Astrocyte of the cerebellum (primary cell): ENCODE measurements at places on chromosomes 11 and 22.

DNA sequence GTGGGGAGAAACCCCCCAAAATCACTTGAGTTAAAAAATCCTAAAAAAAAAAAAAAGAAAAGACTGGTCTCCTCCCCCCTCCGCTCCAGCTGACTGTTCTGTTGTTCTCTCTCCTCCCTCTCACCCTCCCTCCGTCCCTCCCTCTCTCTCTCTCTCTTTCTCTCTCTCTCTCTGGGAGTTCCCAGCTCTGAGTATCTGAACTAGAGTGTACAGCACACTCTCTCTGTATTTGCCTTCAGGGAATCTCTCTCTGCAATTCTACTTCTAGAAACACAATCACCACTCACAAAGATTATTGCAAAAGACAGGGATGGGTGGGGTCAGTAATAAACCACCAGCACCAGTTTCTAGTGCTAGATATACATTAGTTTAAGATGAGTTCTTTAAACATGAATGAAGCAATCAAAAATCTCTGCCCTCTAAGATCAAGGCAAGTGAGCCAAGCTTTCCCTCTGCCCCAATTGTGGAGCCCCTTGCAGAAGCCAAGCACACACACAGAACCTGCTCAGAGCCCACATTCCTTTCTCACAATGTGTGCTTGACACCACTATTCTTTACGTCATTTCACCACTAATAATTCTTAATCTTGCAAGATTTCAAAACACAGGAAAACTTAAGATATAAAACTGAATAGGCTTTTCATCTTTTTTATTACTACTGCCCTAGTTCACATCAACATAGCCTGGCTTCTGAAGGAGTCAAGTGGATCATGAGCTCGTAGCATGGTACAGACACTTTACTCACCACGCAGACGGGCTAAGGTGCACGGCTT is 133.5 kb downstream of the RBFOX2 start:
- no peak for DNase-seq

GRCh38 chr11:10918698-10919097 is 60.8 kb upstream of the ZBED5 start:
- DNase-seq = no peak

DNA sequence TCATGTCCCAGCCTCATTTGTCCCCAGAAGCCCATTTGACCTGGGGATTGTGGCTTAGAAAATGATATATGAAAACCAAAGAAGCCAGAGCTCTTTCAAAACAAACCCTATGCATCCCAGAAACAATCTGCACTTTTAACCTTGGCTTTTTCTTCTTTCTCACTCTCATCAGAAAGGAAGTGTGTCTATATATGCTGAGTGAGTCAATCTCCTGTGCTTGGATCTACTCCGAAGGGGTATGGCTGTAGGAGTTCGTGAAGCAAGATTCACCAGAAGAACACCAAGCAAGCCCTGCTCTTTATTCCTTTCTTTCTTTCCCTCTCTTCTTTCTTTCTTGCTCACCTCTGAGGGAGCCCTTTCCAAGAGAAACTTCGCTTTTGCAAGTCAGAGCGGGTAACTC is 636 bp downstream of the PAMR1 start:
- DNase-seq = no peak

DNA sequence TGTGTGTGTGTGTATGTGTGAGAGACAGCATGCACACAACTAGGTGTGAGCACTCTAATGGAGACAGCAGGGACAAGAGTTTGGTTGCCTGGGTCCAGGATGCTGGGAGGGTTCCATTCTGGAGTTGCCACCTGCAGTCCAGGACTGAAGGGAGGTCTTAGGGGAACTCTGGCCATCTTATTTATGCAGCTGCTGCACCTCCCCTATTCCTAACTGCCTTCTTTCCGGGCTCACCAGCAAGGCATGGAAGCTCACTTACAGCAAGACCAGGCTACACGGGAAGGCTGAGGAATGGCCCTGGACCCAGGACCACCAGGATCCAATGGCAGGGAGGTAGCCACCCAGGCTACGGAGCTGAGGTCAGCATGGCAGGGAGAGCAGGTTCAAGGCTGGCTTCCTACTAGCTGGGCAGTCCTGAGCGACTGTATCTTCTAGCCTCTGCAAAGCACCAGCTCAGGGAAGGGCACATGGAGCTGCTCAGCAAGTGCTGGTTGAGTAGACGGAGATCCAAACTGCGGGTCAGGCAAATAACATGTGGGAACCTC is 42.2 kb upstream of the B3GAT1 start:
- DNase-seq = no peak

DNA sequence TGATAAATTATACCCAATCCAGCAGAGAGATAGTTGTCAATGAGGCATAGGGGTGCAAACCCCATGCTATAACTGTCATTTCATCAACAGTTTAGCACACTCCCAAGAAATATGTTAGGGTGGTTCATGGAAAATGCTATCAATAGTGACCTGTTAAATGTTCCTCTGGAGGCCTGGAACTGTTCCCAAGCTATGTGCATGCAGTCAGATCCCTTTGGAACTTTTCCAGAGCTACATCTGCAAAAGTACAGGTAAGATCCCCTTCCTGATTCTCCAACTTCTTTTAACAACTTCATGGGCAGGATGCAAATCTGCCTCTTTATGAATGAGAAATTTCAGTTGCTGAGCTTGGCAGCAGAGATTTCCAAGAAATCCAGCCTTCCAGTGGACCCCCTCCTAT is 27.2 kb downstream of the ABTB2 start:
- DNase-seq = no peak

DNA sequence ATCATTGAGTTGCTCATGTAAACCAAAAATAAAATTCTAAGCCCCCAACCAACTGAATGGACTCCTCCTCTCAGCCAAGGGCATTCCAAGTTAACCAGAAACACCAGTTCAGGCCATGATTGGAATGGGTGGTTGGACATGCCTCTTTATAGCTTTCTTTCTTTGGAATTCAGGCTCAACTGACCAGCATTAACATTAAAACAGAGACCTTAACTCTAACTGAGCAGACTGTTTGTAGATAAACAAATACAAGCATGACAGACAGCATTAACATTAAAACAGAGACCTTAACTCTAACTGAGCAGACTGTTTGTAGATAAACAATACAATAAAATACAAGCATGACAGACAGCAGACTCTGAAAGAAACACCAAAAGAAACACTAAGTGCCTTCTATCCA is 278.2 kb downstream of the DLG2 start:
- DNase-seq = no peak

DNA sequence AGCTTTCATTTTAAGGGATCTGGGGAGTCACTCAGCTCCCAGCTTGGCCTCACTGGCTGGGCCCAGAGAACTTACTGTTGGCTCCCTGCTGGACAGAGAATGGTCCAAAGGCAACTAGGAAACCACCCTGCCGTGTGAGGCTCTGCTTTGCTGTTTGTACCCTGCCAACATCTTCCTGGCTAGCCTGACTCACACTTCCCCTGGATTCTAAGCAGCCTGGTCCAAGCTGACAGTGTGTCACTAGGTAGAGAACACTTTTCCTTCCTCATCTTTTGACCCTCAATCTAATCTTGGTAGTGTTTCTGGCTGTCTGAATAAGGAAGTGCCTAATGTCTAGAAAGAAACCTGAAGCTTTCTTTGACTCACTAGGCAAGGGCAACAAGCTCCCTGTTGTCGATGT is 76.7 kb downstream of the FAR1 start:
- DNase-seq = no peak

DNA sequence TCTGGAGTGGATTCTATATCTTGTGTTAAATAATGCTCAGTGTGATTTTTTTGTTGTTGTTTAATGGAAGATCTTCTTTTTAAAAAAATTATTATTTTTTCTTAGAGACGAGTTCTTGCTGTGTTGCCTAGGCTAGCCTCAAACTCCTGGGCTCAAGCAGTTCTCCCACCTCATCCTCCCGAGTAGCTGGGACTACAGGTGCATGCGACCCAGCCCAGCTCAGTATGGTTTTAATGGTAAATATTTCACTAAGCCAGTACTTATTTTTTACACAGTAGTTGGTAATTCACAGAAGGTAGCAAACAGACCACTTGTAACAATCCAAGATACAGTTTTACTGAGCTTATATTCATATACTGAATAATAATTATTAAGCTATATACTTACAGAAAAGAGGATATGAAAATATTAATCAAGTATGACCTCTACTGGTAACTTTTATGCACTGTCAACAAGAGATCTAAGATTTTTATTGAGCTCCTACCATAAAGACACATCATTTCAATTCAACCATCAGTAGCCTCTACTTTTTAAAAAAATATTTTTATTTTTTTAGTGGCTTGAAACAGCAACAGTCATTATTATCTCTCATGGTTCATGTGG is 6.1 kb upstream of the CD59 start:
- DNase-seq = no peak

GRCh38 chr11:12086271-12087074 is 23.9 kb upstream of the MICAL2 start:
- peak; percentile 68 for DNase-seq

DNA sequence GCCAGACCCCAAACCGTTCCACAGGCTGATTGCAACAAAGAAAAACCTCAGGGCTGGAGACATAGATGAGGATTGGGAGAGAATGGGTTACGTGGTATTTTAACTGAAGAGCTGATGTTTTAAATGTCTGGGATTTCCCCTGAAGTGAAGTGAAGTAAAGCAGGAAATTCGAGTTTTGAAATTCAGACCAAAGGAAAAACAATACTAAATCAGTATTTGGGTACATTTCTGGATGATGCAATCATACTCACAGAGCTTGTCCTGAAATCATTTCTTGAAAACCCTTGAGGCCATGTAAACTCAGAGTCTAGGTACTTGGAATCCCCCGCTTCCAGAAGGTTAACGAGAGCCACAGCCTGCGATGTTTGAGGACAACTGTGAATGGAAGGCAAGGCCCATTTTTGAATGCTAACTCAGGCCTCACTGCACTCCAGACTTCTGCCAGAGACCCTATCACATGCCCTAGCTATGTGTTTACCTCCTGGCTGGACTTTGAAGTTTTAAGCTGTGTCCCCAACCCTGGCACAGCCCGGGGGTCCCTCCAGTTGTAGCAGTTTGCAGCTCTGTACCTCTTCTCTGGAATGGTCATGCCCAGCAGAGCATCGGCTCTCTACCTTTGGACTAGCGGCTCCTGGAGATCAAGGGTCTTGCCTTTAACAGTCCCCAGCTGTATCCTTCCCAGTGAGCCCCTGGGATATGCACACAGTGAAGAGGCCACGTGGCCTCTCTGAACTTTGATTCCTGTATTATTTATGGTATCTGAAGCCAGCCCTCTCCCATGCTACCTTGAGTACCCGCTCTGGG is 5.4 kb upstream of the FTH1 start:
- no peak for DNase-seq

DNA sequence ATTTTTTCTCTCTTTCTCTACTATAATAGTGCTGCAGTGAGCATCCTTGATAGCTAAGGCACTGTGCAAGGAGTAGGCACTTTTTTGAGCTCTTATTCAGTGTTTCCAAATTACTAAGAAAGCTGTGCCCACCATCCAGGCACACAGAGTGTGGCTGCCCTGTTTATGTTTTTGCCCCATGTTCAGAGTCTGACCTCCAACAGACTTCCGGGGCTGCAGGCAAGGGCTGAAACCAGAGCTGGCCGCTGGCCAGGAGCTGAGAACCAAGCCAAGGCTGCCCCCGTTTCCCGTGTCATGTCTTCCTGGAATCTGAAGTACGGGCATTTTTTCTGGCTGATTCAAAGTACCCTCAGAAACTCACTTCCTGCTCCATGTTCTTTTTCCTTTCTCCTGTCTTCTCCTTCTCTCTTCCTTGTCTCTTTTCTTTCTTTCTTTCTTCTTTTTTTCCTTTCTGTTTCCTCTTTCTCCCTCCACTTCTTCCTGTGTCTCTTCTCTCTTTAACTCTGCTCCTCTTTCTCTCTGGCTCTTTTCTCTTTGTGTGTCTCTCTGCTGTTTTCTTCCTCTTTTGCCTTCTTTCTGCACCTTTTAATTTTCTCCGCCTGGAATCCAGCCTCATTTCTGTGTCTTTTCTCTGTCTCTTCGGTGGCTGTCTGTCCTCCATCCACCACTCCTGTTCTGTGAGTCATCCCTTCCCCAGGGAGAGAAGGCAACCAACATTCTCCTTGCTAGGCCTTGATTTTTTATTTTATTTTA is 17.0 kb upstream of the KCTD14 start:
- no peak for DNase-seq

GRCh38 chr11:27129686-27130085 is 89.1 kb downstream of the BBOX1 start:
- DNase-seq = no peak

- DNase-seq = no peak
Observed at GRCh38 chr11:12280199-12280837, 97.1 kb upstream of the PARVA start.
